ENCODE measurements at places on chromosomes 11 and 22. TPM values are rescaled to one million over a fixed set of nuclear protein-coding genes. Genes with fewer than 3 reads are reported as not detected.

NPAS4 gene
- total RNA-seq, result 0.88 TPM

MRGPRX4 gene
- total RNA-seq, result not detected

CSRP3 gene
- total RNA-seq, result not detected

GRCh38 chr22:34236527-34236926, 316.3 kb upstream of the LARGE1 start:
- no peaks in the 10 kb centered on the region for H3K4me1 ChIP-seq
- H3K4me3 ChIP-seq, result no peak overlapping the region
- H3K27me3 ChIP-seq, result no peaks in the 10 kb centered on the region
- DNase-seq, result no peak
- no peak overlapping the region for H3K27ac ChIP-seq

- no peaks in the 10 kb centered on the region for H3K27me3 ChIP-seq
- H3K4me1 ChIP-seq, result peaks cover 49% of the 10 kb centered on the region
- no peaks in the 10 kb centered on the region for H3K36me3 ChIP-seq
- H3K27ac ChIP-seq, result no peak overlapping the region
Measured at GRCh38 chr22:20243537-20244249, 24.4 kb downstream of the RTN4R start.

GRCh38 chr22:45587638-45588505, 83.8 kb upstream of the ATXN10 start:
- no peaks in the 10 kb centered on the region for H3K27me3 ChIP-seq
- H3K27ac ChIP-seq, result no peak overlapping the region
- H3K4me3 ChIP-seq, result no peak overlapping the region
- H3K4me1 ChIP-seq, result no peaks in the 10 kb centered on the region

GRCh38 chr11:105589346-105589745, 20.5 kb upstream of the GRIA4 start:
- no peaks in the 10 kb centered on the region for H3K4me1 ChIP-seq
- DNase-seq, result no peak
- no peaks in the 10 kb centered on the region for H3K27me3 ChIP-seq
- H3K36me3 ChIP-seq, result no peaks in the 10 kb centered on the region
